ENCODE measurements at places on chromosomes 7 and 10.

DNA sequence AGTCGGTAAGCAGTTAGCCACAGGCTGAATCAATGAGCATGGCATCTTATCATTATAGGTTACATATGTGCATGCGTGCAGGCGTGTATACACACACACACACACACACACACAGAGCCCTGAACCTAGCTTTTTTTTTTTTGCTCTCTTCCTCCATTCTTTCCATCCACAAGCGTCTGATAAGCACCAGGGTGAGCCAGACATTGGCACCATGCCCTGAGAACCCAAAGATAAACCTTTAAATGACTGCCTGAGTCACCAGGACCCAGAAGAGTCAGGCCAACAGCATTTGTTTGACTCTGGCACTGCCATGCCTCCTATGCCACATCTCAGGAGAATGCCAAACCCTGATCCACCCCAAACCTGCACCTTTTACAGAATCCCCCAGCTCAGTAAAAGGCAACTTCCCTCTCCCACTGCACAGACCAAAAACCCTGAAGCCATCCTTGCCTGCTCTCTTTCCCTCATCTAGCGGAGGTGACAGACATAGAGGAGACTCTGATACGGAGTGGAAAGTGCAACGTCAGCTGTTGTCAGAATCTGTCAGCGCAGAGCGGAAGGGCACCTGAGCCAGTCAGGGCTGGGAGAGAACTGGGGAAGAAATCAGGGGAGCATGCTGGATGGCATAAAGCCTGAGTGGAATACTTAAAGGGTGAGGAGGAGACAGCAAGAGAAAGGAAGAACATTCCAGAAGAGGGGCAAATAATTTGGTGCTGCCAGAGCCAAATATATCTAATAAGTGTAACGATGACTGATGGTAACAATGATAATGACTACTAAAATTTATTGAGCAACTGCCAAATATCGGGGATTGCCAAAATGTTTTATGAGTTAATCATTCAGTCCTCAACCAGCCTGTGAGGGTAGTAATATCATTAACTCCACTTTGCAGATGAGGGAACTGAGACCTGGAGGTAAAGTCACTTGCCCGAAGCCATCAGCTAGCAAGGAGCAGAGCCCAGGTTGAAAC is 3.2 kb downstream of the PARP12 start:
- peak; percentile 42 for DNase-seq

DNA sequence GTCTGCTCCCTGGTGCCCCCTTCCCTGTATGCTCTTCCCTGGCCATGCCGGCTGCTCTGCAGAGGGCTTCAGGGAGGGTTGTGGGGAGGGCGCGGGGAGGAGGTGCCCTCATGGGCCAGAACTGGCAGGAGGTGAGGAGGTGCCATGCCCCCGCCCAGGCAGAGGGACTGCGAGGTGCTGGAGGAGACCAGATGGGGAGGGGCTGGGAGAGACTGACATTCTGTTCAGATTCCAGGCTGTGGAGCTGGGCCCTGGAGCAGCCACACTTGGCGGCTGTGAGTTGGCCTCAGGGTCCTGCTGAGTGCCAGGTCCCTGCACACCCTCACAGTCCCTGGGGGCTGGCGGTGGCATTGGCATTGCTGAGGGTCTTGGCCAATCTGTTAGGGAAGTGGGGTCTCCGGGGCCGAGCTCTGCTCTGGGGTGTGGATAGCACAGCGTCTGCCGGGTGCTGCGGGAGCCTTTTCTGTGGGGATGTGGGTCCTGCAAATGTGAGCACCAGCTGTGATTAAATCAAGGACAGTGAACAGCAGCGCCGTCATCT is 25.4 kb downstream of the INPP5A start:
- no peak for DNase-seq

DNA sequence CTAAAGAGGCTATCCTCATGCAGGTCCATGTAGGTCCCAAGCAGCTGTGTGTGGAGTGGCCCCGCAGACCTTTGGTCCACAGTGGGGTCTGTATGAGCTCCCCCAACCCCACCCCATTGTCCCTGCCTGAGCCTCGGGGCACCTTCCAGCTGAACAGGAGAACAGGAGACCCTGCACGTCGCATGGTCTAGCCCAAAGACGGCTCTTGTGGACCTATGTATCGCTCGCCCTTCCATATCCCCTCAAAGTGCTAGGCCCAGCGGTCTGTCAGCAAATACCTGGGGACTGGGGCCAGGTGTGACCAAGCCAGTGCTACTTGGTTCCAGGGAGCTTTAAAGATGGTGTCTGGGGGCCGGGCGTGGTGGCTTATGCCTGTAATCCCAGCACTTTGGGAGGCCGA is 43.0 kb downstream of the OAT start:
- no peak for DNase-seq

- DNase-seq = no peak
These were observed 137.4 kb downstream of the TNS3 start for GRCh38 chr7:47444376-47445098.

DNA sequence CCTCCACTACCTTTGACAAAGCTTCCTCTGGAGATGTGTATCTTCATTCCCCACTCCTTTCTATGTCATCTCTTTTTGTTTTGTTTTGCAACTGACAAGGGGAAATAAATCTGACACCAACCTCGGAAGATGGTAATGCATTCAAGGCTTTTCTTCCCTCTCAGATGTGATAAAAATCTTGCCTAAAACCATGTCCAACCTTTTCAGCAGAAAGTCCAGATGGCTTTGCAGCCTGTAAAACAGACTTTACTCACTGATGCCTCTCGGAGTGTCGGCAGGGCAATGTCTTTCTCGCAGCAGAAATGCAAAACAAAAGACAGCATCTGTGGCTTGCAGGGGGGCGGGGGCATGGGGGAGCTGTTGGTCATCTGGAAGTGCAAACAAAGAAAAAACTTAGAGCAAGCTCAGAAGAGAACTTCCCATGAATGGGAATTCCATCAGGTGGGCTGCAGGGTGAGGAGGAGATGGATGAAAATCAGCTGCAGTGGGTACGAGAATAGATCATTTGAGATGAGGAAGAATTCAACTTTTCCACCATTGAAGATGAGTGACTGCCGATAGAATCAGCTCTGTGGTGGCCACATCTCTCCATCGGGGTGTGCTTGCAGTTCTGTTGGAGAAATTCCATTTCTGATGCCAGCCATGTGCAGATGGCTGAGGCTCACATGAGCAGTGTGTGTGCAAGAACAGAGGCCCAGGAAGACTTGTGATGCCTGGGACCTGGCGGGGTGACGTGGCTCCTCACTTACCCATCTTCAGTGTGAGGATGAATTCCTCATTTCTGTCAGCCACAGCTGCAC is 237.7 kb downstream of the WDR37 start:
- no peak for DNase-seq

DNA sequence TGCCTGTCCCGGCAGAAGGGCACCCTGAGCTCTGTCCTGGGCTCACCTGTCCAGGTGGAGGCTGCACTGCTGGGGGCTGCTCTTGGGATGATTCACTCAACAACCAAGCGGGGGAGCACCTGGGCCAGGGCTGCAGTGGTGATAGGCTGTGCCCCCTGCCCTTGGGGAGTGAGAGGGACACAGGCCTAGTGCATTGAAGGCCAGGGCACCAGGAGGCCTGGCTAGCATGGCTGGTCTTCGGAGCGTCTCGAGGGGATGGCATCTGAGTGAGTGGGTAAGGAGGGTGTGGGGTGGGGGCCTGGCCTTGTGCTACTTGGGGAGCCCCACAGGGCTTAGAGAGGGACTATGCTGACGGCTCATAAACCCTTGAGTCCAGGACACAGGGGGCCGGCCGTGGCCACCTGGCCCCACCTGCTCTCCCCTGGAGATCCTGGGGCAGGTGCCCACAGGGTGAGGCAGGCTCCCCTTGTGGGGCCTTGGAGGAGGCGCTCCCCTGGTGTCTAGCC is 3.1 kb downstream of the PWWP2B start:
- peak; percentile 13 for DNase-seq

Measured in left ventricle myocardium inferior (tissue), 1 donor.